ENCODE measurements at places on chromosomes 5 and 9. TPM values are rescaled to one million over a fixed set of nuclear protein-coding genes. Genes with fewer than 3 reads are reported as not detected.

- no peak for DNase-seq
These were observed 353 bp upstream of the TMED9 start for GRCh38 chr5:177591690-177592009.

C9orf153 gene
- polyA plus RNA-seq = 0.03 TPM

KIF20A gene
- 16.0 TPM for polyA plus RNA-seq

DNA sequence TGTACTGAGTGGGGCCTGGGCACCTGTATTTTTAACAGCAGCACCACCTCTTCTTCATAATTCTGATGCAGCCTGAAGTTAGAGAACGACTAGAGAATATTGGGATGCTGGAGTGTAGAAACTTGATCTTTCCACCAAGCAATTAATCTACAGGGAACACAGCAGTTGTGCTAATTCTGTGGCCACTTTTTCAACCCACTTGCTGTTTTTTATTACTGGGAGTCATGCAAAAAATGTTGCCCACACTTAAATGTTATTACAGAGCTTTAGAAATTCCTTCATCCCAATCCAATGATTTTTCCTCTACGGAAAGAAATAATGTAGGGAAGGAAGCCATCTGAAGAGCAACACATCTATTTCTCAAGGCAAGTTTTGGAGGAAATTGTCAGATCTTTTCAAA, 190.9 kb upstream of the TUT7 start:
- DNase-seq = no peak

- DNase-seq = peak; percentile 86
These were observed at the start of gene PNPLA7 for GRCh38 chr9:137550231-137550621. Gene PNPLA7 (minus strand): TSS chr9:137550402. CDS start chr9:137550197, 205 bp downstream.

IFNA13 gene
- not detected for polyA plus RNA-seq

DNA sequence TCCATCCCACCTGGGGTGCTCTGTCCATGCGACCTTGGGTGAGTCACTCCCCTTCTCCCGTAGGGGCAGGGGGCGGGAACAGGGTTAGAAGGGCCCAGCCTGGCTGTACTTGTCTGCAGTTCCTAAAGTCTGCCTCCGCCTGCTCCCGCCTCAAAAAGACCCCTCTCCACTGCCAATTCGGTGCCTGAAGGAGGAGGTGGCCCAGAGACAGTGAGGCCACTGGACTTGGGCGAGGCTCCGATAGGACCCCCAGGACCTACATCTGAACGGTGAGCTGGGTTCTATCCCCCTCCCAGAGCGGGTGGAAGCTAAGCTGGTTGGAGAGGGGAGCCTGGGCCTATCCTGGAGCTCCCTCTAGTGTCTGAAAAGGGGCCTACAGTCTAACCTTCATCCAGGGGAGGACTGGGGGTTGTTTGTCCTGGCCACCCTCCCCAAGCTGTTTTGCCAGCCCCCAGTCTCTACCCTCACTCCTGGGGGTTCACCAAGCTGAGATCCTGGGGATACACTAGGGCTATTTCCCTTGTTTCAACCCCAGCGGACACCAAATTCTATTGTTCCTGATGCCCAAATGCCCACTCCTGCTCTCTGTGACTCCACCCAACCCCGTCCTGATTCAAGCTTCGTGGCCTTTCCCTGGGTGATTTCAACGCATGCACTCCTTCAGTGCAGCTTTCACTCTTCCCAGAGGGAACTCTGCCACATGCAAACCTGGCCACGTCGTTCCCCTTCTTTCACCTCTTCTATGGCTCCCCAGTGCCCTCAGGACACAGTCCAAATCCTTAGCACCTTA, 6.1 kb upstream of the CRB2 start:
- DNase-seq = peak; percentile 90

- DNase-seq = no peak
These were observed 44.6 kb downstream of the FOCAD start for GRCh38 chr9:20728493-20729220.

- DNase-seq = peak; percentile 40
These were observed 19.9 kb downstream of the ABITRAM start for GRCh38 chr9:108953983-108954574.

- no peak for DNase-seq
These were observed 392.4 kb downstream of the NTRK2 start for GRCh38 chr9:85061969-85062368.

DNA sequence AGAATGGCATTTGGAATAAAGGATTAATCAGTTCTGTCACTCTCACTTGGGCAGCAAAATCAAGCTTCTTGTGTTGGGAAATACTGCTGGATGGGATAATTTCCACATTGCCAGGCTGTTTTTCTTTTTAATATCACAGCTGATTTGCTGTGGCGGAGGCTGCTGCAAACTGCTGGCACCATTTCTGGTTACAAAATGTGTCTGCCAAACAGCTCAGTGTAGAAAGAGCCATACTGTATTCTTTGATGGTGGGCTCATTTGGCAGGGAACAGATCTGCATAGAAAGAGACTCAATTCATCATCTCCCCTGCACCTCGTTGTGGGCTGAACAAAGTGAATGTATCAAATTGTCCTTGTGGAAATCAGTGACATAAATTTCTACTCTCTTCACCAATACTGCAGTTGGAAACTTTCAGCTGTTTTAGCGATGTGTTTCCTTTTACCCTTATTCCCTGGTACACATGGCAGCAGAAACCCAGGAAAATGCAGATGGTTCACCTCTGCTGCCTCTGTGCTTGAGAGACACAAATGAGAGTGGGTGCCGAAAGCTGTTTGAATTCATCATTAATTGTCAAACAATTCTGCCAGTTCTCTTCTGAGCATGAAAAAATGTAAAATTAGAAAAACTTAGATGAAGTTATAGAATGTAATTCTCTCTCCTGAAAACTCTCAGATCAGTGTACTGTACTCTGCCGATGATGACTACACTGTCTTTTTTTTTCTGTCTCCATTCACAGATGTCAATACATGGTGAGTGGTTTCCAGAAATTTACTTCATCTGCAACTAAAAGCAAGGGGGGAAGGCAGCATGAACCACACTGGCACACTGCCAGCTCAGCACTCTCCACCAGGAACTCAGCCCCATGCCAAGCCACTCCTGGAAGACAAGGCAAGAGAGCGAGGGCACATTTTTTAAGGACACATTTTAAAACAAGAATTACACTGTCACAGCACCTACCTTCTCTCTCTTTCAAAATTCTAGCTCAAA, 75.0 kb downstream of the HMHB1 start:
- DNase-seq = peak; percentile 63

SPATA31C1 gene
- not detected for polyA plus RNA-seq

DNA sequence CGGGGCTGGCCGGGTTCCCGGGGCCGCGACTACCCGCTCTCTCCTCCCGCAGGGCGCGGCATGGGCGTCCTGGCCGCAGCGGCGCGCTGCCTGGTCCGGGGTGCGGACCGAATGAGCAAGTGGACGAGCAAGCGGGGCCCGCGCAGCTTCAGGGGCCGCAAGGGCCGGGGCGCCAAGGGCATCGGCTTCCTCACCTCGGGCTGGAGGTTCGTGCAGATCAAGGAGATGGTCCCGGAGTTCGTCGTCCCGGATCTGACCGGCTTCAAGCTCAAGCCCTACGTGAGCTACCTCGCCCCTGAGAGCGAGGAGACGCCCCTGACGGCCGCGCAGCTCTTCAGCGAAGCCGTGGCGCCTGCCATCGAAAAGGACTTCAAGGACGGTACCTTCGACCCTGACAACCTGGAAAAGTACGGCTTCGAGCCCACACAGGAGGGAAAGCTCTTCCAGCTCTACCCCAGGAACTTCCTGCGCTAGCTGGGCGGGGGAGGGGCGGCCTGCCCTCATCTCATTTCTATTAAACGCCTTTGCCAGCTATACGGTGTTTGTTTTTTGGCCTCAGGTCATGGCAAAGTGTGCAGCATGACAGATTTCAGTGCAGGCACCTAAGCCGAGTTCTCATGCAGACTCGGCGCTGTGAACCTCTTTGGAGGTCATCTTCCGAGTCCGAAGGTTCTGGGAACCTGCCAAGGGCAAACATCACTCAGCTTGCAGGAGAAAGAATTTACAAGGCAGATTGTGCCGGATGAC, 516 bp downstream of the MRPL41 start:
- DNase-seq = no peak

GRCh38 chr5:2184563-2185540, 302.1 kb upstream of the IRX4 start:
- DNase-seq = no peak

LECT2 gene
- polyA plus RNA-seq = 0.60 TPM

DNA sequence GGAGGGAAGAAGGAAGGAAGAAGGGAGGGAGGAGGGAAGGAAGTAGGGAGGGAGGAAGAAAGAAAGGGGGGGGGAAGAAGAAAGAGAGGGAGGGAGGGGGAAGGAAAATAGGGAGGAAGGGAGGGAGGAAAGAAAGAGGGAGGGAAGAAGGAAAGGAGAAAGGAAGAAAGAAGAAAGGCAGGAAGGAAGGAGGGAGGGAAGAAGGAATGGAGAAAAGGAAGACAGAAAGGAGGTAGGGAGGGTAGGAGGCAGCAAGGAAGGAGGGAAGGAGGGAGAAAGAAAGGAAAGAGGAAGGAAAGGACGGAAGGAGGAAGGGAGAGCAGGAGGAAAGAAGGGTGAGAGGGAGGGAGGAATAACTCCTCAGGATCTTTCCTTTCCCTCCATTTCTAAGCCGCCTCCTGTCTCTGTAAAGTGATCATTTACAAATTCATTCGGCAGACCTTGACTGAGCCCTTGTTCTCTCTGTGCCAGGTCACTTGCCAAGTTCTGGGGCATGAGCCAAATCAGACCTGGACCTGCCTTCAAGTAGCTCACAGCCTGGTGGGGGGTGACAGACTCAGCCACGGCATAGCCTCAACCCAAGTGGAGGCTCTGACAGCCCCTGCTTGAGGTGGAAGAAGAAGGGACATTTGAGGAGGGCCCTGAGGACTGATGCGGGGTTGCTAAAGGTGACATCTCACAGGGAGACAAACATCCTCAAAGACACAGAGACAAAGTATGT, 69.0 kb upstream of the HRH2 start:
- no peak for DNase-seq

GRCh38 chr5:133816791-133817190, 151.6 kb downstream of the C5orf15 start:
- no peak for DNase-seq

DNA sequence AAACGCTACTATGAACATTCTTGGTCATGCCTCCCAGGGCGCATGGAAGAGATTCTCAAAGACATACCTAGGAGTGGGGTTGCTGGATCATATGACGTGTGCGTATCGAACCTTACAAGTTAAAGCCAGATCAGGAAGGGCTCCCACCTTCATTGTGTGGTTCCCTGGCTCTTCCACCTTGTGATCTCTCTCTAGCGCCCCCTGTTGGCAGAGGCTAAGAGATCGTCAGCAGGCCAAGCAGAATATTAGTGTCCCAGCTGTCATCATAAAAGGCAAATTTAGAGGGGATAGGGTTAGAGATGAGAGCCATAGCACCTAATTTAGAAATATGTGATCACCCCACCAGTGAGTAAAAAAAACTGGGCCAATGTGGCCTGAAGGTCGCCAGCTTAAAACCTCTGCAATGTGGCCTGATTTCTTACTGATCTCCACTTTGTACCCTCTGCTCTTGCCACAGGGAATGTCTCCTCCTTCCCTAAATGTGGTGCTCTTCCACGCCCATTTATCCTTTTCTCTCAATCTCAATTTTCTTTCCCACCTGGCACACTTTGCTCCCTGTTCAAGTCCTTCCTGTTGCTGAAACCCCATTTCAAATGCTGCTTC, 91.7 kb upstream of the SHB start:
- DNase-seq = peak; percentile 52

DNA sequence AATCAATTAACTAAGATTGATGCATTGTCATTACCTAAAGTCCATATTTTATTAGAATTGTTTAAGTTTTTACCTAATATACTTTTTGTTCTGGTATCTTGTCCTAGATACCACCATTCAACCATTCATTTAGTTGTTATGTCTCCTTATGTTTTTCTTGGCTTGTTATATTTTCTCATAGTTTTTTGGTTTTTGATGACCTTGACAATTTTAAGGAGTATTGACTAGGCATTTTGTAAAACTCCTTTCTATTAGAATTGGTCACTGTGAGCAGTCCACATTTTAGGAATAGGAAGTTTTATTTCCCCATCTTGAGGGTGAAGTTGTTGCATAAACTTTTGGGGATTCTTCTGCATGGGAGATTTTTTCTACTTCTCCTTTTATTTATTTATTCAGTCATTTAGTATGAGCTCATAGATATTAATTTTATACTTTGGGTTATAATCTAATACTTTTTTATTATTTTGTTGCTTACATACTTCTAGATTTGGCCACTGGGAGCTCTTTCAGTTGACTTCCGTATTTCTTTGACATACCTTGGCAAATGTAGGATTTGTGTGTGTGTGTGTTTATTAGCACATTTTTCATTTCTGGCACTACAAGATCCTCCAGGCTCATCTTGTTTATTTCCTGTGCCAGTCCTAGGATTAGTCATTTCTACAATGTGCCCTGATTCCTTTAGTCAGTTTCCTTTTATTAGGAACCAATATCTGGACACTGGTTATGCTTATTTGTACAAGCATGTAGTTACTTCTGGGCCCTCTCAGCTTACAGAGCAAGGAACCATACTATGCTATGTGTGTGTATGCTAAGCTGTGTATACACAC, 134.9 kb upstream of the CDKN2B start:
- no peak for DNase-seq

- DNase-seq = peak; percentile 65
These were observed 245.1 kb downstream of the AOPEP start for GRCh38 chr9:94971378-94972131.

TLN1 gene
- 91.8 TPM for polyA plus RNA-seq

PHF2 gene
- polyA plus RNA-seq = 11.2 TPM

DNA sequence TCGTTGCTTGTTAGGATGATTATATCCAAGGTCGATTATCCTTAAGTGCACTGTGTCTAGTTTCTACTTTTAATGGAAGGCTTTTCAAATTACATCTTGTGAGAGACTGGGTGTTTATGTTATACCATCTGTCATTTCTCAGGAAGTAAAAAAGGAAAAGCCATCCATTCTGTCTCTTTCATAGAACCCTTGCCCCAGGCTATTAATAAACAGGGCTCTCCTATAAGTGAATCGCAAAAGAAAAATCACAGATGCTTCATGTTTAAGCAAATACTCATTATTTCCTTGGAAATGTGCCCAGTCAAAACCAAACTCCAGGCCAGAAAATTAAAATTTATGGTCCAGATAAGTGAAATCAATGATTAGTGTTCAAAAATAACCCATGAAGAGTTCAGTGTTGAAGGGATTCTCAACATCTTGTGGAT, 58.1 kb downstream of the STARD4 start:
- peak; percentile 67 for DNase-seq

DNA sequence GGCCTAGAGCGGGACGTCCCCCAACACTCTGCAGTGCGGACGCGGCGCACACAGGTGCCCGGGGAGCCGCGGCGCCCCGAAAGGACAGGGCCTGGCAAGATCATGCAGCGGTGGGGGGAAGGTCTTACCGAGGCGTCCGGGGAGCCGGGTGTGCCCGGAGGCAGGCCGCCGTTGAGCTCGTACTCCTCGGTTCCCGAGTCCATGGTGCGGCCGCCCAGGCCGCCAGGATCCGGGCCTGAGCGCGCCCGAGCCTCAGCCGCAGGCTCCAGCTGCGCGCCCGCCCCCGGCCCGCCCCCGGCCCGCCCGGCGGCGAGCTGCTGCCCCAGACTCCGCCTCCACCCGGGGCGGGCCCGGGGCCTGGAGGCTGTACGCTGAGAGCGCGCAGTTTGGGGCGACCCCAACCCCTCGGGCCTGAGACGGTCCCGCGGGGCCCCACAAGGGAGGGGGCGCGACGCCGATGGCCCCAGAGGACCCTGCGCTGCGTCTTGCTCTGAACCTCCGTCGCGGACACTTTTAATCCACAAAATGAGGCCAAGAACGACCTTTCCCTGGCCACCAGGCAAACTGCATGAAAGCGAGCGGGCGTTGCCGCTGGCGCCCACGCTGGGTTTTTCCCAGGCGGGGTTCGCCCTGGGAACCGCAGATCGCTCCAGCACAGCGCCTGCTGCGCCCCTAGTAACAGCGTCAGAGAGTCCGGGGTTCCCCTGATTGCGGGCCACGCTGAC, at the start of gene NINJ1:
Gene NINJ1 (minus strand): TSS at position 237 of the 725 bp plus-strand sequence. CDS start 34 bp downstream, at position 203.
- DNase-seq = peak; percentile 92

Measured in SK-N-SH (cell line).